Ascending aorta (tissue), 2 donors: ENCODE measurements at places on chromosomes 1 and 21.

- DNase-seq, result no peak
These were observed 73.7 kb downstream of the TOR3A start for GRCh38 chr1:179155615-179156014.

GRCh38 chr1:89706700-89707012 lies 73.7 kb downstream of the LRRC8C start:
- DNase-seq, result no peak

DNA sequence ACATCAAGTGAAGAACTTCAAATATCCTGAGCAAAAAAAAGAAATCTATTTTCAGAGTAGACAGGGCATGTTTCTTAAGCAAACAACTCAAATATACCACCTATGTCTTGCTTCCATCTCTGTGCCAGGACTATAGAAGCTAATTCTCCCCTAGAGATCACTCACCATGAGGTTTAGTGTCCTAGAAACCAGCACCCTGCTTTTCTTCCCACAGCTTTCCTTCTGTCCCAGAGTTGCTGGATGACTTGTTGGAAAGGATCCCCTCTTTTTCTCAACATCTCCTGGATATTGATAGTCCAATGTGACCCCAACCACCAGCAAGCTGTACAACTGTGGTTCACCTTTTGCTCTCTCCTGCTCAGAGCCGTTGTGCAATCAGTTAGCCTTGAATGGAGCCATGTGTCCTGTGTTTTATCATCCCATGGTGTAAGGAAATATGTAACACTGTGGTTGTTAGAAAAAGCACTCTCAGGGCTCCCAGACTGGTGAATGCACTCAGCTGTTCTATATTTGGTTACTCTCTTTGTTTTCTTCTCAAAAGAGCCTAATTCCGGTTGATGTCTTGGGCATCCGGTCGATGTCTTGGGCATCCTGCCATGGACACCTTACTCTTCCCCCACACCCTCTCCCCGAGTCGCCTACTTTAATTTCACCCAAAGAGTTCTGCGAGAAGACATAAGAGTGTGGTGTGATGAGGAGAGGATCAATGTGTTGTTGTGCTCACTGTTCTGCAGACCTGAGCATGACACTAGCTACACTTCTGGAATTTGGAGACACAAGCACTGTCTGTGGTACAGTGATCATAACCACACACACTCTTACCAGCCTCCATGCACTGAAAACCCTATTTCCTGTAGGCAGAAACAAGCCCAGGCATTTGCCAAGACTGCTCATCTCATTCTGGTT lies 1.7 kb downstream of the TNFSF4 start:
- no peak for DNase-seq

GRCh38 chr21:15128267-15128666 lies 63.5 kb upstream of the NRIP1 start:
- no peak for DNase-seq
